GM23338 (cell line): ENCODE measurements at places on chromosomes 11 and 22. TPM values are rescaled to one million over a fixed set of nuclear protein-coding genes. Genes with fewer than 3 reads are reported as not detected.
A peak's percentile ranks its signal among the peaks of the same experiment; 100 is the strongest.

GRCh38 chr11:101407324-101407723 lies 176.5 kb downstream of the TRPC6 start:
- no peak for DNase-seq

DNA sequence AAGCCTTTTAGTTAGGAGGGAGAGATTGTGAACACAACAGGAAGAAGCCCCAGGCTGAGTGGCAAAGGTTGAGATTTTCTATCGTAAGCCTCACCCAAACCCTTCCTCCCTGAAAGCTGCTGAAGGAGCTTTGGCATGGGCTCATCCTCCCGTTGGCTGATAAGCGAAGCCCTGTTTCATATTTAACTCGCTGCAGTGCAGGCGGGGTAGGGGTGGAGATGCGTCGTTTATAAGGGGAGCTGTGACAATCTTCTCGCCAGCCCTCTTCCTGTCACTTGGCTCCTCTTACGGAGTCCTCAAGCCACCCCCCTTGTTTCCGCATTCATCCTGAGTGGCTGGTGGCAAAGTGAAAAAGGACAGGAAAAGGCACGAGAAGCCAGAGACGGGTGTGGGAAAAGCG lies 137.0 kb downstream of the OR4C45 start:
- DNase-seq = no peak

DNA sequence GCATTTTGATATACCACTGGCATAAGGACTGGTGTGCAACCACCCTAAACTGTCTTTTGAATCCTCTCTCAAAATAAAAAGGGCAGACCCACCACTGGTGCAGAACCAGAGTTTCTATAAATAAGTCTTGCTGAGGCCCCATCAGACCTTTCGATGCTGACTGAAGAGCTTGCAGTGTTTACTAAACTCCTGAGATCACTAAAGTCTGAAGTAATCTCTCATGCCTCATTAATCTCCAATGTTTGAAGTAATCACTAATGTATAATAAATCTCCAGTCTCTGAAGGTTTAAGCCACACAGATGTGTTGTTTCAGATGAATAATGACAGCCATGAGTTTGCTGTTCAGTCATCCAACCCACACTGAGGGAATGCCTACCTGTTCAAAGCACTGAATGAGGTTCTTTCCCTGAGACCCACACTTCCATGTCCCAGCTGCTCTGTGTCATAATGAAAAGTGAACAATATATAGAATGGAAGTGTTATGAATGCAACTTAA lies 50.6 kb upstream of the DEUP1 start:
- DNase-seq = no peak

Gene ROBO4
- not detected in 2 replicates for total RNA-seq

DNA sequence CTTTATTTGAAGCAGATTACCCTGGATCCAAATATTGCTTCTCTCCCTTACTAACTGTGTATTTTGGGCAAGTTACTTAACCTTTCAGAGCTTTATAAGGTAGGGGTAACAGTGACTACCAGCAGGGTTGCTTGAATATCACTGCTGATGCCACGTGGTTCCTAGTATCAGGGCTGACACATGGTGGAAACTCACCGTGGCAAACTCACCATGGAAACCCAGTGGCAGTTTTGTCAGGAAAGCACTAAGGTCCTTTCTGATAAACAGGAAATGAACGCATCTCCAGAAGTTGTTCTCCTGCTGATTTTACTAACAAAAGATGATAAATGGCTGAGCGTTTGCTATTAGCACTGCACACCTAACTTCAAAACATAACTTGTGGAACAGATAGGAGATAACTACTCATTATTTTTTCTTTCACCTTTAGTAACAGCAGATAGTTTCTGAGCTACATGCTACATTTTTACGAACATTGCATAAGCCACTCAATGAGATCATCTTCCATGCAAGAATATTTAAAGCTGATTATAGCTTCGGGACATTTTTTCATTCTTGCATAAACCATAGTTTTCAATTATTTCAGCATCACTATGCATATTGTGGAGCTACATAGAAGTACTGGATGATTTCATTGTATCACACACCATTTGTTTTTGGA lies 59.7 kb upstream of the RAG2 start:
- no peak for DNase-seq

Gene DENND6B
- total RNA-seq = 1.3 TPM in 2 replicates

Gene SHANK2
- 73.1 and 81.4 TPM in 2 replicates for total RNA-seq

GRCh38 chr11:19392847-19393518 lies 152.2 kb upstream of the E2F8 start:
- DNase-seq = no peak

DNA sequence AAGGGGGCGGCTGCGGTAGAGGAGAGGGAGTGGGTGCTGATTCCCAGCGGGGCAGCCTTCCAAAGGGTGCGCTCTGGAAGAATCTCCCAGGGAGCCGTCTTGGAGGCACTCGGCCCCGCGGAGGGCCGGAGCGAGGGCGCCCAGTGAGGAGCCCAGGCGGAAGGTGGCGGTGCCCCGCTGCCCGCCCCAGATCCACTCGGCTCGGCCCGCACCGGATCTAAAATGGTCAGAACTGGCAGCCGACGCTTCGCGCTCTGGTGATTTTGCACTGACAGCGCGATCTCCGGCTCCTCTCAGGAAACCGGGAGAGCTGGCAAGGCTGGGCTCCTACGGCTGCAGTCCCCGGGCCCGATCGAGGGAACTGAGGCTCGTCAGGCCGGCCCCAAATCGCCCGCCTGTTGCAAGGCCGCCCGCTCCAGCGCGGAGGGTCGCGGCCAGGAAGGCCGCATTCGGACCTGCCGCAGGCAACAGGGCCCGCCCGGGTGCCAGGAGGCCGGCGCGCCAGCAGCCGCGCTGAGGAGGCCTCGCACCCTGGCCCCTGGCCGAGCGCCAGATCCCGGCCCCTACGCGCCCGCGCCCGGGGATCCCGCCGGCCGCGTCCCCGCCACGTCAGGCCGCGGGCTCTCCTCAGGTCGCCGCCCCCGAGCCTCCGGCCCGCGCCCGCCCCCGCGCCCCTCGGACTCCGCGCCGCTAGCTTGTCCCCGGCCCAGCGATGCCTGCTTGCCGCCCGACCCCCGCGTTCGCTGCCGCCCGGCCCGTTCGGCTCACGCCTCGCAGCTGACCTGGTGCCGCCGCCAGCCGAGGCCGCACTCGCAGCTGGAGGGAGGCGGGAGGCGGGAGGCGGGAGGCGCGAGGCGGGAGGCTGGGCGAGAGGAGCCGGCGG lies at the start of gene KLHL22:
Gene KLHL22, minus strand, starts transcription at position 818 of the 883 bp plus-strand sequence. CDS start 6,584 bp downstream, outside the sequence.
- DNase-seq = peak; percentile 57

Gene ST14
- total RNA-seq = 32.7 and 36.3 TPM in 2 replicates

GRCh38 chr11:130206141-130206540 lies 46.6 kb downstream of the ST14 start:
- DNase-seq = no peak

- peak; percentile 30 for DNase-seq
These were observed 224.6 kb upstream of the PLET1 start for GRCh38 chr11:112485280-112485679.

Gene XKR3
- total RNA-seq = not detected in 2 replicates

DNA sequence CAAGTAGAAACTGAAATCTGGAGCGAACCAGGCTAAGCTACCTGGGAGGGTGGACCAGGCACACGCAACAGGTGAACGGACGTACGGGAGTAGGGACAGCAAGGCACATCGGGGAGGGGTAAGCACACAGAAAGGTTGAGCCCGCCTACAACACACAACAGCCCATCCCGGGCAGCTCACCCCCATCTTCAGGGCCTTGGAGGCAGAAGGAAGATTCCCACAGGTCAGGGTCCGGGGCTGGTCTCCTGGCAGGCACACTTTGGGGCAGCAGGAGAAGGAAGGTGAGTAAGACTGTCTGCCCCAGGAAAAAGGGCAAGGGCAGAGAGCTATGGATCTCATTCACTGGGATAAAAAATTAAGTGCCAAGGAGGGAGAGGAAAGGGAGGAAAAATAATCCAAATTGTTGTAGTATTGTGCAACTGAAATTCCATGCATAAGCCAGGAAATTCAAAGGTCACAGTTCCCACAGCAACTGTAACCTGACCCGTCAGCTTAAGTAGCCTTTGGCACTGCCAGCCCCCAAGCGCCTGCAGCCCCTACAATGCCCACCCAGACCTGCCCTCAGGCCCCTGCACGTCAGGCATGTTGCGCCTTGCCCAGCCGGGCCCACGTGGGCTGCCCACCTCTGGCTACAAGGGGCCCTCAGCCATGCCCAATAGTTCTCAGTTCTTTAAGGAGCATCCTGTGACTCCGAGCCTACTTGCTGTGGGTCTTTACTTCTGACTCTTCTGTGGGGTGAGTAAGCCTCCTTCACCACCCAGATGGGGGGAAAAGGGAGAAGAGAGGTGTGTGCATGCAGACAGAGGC lies 51.8 kb downstream of the MICAL3 start:
- peak; percentile 76 for DNase-seq

- peak; percentile 46 for DNase-seq
These were observed 39.6 kb downstream of the TSPAN18 start for GRCh38 chr11:44766112-44766971.

DNA sequence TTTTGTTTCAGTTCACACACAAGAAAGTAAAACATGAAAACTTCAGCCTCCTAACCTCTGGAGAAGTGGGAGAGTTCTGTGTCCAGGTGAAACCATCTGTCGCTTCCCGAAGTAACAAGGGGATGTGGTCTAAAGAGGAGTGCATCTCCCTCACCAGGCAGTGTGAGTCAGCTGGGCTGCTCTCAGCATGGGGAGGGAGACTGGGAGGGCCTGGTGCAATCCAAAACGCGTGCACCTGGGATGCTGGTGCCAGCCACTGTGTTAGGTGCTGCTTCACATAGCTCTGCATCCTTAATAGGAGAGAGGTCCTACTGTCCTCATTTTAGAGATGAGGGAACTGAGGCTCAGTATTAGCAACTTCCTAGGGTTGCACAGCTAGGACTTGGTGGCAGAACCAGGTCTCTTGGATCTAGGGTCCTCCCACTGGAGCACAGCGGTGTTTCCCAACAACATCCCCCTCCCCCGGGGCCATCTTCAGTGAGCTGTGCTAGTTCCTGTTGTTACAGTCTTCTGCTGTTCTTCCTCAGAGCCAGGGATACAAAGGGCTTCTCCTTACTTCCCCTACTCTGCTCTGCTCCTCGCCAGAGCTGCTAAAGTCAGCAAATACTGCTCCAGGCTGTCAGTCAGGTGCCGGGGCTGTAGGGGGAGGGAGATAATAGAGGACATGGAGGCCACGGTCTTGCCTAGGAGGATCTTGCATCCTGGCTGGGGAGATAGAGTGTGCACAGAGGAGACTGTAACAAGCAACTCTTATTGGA lies 8.0 kb downstream of the IL10RA start:
- DNase-seq = no peak

- peak; percentile 59 for DNase-seq
These were observed 8.3 kb downstream of the SMTN start for GRCh38 chr22:31089160-31090100.

Gene ADAMTS15
- total RNA-seq = 5.6 and 7.7 TPM in 2 replicates

DNA sequence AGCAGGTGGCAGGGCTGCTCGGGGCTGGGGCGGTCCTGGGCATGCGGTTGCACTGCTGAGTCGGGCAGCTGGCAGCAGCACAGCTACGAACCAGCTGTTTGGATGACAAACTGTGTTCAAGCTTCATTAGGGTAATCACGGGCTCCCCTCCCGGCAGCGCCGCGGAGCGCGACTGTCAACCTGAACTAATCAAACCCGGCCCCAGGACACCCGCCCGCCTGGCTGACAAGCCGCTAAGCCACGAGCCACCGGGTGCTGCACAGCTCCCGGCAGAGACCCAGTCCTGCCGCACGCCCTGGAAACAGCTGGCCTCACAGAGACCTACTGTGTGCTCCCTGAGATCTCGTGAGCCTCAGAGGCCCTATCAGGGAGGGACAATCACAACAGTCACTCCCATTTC lies 60.6 kb upstream of the TCF20 start:
- no peak for DNase-seq

DNA sequence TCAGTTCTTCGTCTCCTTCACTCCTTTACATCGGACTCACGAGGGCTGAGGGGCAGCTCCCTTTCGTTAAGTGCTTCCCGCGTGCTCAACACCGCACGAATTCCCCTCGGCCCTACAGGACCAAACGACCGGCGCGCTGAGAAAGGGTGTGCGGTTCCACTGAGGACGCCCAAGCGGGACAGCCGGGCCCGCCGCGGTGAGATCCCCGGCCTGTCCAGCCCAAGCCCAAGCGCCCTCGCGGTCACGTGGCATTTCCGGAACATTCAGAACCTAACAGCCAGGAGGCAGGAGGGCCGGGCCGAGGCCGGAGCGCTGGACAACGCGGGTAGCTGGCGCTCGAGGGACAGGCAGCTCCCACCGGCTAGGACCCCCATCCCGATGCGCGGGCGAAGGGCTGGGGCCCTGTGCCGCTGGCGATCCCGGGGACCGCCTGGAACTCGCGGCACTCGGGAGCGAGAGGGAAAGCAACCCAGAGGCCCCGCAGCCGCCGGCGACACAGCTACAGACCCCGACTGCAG lies 737 bp upstream of the STIP1 start:
- DNase-seq = peak; percentile 85

Gene IFTAP
- 17.1 and 19.8 TPM in 2 replicates for total RNA-seq

DNA sequence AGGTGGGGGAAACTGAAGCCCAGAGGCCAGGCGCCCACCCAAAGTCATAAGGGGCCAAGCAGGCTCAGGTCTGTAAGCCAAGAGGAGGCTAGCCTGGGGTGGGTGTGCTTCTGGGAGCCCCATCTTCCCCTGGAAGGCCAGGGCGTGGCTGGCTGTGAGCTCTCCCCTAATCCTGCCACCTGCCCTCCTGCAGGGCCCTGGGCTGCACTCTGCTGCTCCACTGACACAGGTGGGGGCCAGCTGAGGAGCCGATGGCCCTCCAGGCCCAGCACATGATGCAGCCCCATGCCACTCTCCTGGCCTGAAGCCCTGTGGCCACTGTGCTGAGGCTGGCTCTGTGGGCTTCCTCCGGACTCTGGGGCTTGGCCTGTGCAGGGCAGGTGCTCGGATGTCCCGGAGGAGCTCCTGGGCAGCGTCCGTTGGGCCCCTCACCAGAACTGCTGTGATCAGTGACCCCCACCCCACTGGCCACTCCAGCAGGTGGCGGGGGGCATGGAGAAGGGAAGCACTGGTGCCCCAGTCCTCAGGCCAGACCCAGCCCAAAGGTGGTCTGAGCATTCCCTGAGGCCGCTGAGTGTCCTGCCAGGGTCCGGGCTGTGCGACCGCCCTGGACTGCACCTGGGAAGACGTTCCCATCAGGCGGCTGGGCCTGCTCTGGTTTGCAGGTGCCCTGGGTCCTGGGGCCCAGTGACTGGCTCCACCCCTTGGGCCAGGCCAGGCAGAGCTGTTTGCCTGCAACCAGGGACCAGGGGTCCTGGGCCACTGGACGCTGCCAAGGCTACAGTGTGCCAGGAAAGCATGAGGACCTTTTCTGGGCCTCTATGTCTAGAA lies 8.5 kb downstream of the PIM3 start:
- no peak for DNase-seq

- DNase-seq = peak; percentile 75
These were observed 219.9 kb upstream of the GRIA4 start for GRCh38 chr11:105389952-105390351.

DNA sequence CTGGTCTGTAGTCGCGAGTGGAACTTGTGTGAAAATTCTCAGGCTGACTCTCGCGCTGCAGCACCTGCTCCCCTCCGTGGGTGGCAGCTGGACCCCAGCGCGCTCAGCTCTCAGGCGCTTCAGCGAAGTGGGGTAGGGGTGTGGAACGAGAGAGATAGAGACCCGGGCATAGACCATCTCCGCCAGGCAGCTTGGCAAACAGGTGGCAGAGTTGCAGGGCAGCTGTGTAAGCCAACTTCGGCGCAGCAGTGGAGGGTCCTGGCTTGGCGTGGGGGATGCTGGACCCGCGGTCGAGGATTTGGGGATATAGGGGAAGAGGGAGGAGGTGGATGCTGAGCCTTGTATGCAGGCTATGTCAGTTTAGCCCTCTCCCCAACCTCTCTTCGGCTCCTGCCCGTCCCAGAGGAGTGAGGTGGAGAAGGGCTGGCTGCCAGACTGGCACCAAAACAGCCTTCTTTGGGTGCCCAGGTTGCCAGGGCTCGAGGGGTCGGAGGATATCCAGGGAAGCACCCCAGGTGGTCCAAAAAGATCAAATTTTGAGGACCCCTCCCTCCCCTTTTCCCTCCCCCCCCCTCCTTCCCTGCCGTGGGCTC lies 746 bp upstream of the CALCB start:
- DNase-seq = no peak

Gene OTOG
- total RNA-seq = 0.52 and 0.78 TPM in 2 replicates
